ENCODE measurements at places on chromosomes 3 and 15.

GRCh38 chr15:28021281-28022039 lies 77.7 kb downstream of the OCA2 start:
- DNase-seq, result no peak

GRCh38 chr3:30167541-30168011 lies 438.8 kb upstream of the TGFBR2 start:
- DNase-seq, result no peak

- no peak for DNase-seq
Observed at GRCh38 chr15:100580414-100580813, 21.6 kb downstream of the LINS1 start.

DNA sequence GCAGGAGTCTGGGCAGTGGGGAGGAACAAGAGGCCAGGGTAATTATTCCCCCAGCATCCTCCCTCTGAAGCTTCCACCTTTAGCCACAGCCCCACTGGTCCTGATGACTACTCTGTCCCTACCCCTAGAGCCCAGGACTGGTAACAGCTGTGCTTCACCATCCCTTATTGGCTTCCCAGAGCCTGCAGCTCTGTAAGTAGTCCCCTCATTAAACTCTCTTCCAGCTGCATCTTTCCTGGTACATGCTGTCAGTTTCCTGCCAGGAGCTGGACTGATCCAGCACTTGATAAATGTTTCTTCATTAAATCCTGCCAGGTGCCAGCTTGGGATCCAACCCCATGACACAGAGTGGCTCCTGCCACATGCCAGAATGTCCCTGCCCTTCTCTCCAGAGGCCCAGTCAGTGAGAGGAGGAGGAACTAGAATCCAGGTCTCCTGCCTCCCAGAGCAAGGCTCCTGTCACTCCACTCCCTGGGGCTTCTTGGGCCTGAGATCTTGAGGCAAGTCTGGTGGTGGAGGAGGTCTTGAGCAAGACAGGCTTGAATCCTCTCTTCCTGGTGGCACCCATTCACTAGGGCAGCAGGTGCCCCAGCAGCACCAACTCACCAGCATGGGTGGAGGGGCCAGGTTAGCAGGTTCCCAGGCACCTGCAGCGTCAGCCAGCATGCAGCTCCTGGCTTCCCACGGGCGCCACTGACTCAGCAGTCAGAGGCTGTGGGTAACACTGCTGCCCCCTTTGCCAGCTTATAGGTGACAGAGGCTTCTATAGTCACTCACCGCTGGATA lies 27.6 kb downstream of the FBXW12 start:
- DNase-seq, result no peak

DNA sequence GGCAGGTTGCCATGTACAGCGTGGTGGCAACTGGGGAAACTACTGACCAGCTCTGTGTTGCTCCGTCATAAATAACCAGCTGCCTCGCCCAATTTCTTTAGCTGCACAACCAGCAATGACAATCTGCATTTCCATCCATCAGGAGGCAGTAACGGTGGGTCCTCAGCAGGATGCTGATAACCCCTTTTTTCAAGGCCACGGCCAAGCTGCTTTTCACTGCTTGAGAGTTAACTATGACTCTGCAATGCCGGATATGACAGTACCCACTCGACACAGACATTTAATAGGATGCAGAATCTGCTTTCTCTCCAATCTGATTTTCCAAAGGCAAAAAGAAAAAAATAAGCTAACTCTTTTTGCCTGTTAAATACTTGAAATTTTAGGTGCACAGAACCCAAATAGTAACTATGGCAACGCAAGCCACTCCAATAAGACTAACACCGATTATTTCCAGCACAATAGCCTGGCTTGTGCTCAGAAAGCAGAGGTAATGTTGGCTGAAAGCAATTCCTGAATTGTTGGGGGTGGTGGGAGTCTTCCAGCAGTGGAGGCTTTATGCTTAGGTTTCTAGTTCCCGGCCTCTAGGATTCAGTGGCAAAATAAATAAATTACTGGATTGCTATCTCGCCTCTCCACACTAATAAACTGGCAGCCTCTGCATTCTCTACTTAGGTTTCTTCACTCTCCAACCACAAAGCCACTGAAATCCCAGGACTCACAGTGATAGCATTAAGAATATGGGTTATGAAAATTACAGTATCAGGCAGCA lies 31.2 kb upstream of the SRGAP3 start:
- DNase-seq, result no peak

GRCh38 chr15:85402195-85402881 lies 21.9 kb downstream of the AKAP13 start:
- DNase-seq, result no peak

DNA sequence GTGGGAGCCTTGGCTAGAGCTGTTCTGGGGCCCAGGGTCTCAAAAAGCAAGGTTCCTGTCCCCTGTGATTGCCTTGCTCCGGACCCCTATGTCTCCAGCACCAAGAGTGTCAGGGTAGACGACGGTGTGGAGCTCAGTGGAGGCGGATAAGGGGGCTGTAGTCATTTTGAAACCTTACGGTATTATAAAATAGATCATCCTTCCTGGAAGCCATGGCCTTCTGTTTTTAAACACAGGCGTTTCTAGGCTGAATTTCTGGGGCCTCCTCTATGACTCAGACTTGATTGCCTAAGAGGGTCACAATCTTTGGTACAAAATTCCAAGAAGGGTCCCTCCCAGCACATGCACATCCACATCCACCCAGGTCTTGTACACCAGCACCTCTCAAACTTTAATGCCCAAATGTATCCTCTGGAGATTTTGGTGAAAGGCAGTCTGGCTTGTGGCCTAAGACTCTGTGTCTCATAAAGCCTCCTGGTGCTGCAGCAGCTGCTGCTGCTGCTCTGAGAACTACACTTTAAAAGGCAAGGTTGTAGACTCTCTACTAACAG lies 70.5 kb upstream of the XCR1 start:
- DNase-seq, result no peak

Measured in activated gamma-delta T cell treated with Interleukin-2 at 50 U/mL for 16 hours (primary cell).